ENCODE measurements at places on chromosomes 1 and 21.

DNA sequence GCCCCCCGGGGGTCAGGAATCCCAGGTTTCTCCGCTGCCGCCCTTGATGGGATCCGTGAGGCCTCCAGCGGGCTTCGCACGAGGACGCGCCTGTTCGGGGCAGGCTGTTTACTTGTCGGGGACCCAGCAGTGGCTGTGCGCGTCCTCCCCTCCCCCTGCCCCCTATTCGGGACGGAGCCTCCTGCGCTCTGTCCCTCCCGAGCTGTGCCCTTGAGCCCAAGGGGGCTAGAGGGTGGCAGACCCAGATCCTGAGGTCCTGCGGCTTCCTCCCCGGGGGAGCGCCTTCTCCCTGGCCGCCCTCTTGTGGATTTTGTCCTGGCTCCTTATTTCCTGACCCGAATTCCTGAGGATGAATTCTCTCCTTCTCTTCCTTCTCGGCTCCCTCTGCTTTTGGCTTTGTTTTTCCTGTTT is 38.4 kb downstream of the PIK3CD start:
- no peak for DNase-seq

DNA sequence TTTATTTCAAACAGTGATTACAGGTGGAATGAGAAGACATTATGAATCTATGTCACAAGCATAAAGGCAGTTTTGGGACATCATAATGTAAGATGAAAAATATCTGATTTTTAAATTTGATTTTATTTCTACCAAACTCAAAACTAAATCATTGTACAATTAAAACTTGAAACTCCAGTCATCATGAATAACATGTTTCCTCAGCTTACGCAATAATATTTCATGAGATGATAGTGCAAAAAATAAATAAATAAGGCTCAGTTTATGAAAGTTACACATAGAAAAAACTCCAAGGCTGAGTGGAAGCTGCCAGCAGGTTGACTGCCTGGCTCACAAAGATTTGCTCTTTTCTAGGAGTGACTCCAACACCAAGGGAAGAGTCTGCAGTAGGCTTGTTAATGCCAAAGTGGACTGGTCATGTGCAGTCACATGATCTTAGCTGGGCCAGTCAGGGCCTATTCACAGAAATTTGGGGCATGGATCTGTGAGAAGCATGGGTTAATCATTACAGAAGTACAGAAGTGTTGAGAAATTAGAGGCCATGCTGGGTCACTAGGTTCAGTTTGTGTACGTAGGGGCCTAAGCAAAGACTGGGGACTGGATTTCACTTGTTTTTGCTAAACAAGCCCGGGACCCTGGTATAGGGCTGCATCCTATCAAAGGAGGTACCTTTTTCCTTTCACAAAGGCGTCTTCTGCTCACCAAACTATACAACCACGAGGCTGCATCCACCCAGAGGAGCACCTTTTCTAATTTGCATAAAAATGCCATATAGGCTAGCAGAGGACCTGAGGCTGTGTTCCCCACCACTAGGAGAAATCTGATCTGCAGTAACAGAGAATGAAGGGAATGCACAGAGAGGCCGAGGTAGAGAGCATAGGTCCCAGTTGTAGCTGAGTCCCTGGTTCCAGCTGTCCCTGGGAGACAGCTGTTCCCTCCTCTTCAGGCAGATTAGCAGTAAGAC is 4.9 kb upstream of the ABCA4 start:
- DNase-seq, result no peak

- DNase-seq, result no peak
Measured at GRCh38 chr1:224539971-224540370, 76.1 kb upstream of the CNIH3 start.

GRCh38 chr1:101278845-101279244 is 42.0 kb downstream of the S1PR1 start:
- no peak for DNase-seq

GRCh38 chr1:193060115-193060403 is 647 bp downstream of the RO60 start:
- DNase-seq, result no peak

DNA sequence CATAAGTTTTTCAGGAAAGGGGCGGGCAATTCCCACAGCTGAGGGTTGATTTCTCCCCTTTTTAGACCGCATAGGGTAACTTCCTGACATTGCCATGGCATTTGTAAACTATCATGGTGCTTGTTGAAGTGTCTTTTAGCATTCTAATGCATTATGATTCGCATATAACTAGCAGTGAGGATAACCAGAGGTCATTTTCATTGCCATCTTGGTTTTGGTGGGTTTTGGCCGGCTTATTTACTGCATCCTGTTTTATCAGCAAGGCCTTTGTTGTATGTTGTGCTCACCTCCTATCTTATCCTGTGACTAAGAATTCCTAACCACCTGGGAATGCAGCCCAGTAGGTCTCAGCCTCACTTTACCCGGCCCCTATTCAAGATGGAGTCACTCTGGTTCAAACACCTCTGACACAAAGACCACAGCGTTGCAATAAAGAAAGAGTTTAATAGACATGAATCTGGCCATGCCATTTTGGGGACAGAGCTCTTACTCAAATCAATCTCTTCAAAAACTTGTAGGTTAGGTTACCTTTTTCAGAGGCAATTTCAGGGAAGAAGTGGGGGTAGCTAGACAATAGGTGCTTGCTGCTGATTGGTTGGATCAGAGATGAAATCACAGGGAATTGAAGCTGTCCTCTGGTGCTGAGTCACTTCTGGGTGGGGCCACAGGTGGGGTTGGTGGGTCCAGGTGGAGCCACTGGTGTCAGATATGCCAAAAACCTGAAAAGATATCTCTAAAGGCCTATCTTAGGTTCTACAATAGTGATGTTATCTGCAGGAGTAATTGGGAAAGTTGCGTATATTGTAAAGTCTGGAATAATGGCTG is 23.3 kb downstream of the TBX19 start:
- no peak for DNase-seq

DNA sequence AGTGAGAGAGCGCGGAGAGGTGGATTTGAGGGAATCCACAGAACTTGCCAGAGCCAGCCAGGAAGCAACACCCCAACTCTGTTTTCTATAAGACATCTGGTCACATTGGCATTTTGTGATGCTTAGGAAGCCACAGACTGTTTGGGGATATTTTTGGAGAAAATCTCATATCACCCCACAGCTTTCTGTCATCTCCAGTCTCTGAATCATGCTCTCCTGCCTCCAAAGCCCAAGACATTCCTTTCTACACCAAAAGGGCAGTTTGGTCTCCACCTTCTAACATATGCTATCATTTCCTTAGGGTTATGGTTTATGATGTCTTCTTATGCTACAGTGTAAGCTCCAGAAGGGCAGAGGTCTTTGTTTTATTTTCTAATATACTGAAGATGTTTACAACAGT is 14.4 kb upstream of the BCL10 start:
- no peak for DNase-seq

Measured in smooth muscle cell of the brain vasculature (primary cell).